ENCODE measurements at places on chromosomes 5 and 9.

- no peak for DNase-seq
Measured at GRCh38 chr9:21481470-21482056, 550 bp downstream of the IFNE start.

GRCh38 chr5:128632264-128632663, 94.2 kb upstream of the FBN2 start:
- no peak for DNase-seq

DNA sequence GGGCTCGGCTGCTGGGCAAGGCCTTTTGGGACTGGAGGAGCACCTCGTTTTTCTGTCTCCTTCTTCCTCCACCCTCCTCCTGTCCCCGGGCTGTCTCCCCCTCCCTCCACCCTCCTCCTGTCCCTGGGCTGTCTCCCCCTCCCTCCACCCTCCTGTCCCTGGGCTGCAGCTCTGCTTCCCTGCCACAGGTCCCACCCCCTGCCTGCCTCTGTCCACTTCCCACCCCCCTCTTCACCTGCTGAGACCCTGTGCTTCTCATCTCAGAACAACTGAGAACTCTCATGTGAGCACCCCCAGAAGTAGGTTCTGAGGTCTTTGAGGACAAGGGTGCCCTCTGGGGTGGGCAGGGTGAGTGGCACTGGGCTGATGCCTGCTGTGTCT, 5.8 kb upstream of the TOR4A start:
- DNase-seq = no peak

DNA sequence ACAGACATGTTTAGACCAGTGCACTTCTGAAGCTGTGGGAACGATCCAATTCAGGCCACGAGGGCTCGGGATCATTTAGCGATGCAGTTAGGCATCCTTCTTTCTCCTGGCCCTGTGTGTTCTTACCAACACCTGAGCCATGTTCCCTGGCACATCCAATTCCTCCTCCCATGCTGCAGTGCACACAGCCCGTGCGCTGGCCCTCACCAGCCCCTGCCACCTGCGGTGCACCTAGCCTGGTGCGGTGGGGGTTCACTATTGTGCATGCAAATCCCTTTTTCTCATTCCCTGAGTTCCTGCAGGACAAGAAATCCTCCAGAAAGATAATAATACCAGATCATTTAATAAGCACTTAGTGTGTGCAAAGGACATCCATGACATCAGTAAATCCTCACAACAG, 53.5 kb downstream of the NEURL1B start:
- DNase-seq = no peak

DNA sequence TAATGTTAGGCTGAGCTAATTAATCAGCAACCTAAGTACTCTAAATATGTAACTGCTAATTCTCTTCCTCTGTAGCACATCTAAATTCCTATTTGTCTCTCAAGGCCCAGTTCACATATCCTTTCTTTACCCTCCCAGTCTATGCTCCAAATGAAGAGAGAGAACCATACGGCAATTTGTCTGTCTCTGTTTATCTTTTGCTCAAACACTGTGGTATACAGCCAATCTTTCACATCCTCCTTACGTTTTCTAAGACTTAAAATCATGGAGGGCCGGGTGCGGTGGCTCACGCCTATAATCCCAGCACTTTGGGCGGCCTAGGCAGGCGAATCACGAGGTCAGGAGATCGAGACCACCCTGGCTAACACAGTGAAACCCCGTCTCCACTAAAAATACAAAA, 15.8 kb downstream of the VLDLR start:
- DNase-seq = no peak

DNA sequence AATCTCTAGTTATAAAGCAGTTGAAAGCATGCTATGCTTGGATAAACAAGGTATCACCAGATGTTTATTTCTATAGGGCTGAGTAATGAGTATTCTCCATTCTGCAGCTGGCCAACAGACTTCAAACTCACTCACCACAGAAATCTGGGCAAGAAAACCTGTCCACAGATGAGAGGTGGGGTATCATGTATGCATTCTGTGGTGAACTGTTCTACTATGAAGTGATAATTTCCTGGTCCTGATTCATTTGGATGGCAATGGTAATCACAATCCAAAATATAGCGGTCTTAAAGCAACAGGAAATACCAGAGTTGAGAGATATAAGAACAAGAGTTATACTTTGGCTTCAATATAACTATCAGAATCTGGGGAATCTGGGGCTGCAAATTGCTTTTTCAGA, 65.9 kb upstream of the EFNA5 start:
- DNase-seq = no peak

GRCh38 chr9:131432050-131432449, 38.2 kb downstream of the PRRC2B start:
- DNase-seq = no peak

- DNase-seq = peak; percentile 38
Measured at GRCh38 chr9:131657037-131657377, 82.9 kb downstream of the RAPGEF1 start.

- no peak for DNase-seq
Measured at GRCh38 chr5:55232271-55232984, 980 bp downstream of the CCNO start.

DNA sequence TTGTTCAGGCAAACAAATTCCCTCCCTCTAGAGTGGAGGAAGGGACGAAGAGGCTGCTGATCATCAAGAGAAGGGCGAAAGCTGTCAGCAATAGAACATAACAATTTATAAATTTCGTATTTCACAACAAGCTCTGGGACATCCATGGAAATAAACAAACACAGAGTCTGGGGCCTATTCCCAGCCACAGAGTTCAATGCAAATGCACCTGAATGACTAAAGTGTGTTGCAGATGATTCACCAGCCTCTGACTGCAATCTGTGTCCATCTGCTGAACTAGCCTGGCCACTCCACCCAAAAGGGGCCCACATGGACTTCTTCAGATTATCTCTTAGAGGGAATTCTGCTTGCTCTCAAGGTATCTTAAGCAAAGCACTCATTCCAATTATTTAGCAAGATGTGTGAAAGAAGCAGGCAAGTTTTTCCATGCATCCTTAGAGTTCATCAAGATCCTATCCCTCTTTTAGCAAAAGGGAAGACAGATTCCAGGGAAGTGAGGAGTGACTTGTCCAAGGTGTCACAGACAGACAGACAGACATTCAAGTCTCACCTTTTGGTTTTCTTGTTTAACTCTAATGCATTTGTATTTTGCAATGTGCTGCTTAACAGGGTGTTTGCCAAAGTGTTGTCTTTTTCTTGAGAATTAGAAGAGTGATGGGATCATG, 307.8 kb upstream of the PAPPA start:
- no peak for DNase-seq

GRCh38 chr5:11684607-11685006, 219.6 kb downstream of the CTNND2 start:
- no peak for DNase-seq

DNA sequence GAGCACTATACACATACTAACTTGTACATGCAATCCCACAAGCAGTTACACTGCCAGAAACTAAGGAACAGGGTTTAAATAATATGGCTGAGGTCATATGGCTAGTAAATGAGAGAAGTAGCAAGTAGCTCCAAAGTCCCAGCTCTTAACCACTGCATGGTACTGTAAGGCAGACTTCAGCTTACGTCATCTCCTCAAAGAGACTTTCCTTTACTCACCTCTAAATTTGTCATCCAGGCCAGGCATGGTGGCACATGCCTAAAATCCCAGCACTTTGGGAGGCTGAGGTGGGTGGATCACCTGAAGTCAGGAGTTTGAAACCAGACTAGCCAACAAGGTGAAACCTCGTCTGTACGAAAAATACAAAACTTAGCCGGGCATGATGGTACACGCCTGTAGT, 20.4 kb upstream of the SELENOP start:
- no peak for DNase-seq

DNA sequence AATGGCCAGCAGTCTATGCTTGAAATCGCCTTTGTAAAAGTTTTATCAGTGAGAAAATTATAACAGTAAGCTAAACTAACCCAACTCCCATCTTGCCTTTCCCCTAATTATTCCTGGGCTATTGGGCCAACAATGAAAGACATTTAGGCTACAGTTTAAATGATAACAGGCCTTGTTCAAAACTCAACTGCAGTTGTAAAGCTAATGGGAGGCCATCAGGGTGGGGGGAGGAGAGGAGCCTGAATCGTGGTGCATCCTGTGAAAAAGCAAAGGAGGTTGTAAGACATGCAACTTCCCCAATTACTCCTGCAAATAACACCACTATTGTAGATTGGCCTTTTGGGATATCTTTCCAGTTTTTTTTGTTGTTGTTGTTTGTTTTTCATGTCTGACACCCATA, 53.8 kb downstream of the ACTL7B start:
- no peak for DNase-seq

- no peak for DNase-seq
Measured at GRCh38 chr5:132808448-132808847, 4.7 kb upstream of the SOWAHA start.

GRCh38 chr5:68872088-68872839, 221.6 kb upstream of the SLC30A5 start:
- DNase-seq = no peak

- DNase-seq = no peak
Measured at GRCh38 chr5:55638455-55638854, 73.7 kb downstream of the SLC38A9 start.

- DNase-seq = no peak
Measured at GRCh38 chr5:140857177-140857986, 1.7 kb downstream of the PCDHA10 start.

GRCh38 chr5:57311921-57312735, 138.3 kb downstream of the GPBP1 start:
- DNase-seq = no peak

DNA sequence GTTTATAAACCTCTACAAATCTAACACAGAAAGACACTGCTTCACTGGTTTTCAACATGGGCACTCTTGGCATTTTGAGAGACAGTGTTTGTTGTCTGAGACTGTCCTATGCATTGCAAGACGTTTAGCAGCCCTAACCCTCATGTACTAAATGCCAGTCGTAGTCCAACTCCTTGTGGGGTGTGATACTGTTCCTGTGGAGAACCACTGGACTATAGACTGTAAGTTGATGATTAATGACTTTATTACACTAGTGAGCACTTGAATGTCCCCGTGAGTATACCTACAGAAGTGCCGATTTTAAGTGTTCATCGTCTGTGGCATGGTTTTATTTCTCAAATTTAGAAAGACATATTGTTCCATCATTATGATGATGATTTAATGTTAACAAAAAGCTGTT, 46.2 kb downstream of the RECK start:
- DNase-seq = no peak

- DNase-seq = no peak
Measured at GRCh38 chr9:121350993-121351561, 19.0 kb downstream of the STOM start.

DNA sequence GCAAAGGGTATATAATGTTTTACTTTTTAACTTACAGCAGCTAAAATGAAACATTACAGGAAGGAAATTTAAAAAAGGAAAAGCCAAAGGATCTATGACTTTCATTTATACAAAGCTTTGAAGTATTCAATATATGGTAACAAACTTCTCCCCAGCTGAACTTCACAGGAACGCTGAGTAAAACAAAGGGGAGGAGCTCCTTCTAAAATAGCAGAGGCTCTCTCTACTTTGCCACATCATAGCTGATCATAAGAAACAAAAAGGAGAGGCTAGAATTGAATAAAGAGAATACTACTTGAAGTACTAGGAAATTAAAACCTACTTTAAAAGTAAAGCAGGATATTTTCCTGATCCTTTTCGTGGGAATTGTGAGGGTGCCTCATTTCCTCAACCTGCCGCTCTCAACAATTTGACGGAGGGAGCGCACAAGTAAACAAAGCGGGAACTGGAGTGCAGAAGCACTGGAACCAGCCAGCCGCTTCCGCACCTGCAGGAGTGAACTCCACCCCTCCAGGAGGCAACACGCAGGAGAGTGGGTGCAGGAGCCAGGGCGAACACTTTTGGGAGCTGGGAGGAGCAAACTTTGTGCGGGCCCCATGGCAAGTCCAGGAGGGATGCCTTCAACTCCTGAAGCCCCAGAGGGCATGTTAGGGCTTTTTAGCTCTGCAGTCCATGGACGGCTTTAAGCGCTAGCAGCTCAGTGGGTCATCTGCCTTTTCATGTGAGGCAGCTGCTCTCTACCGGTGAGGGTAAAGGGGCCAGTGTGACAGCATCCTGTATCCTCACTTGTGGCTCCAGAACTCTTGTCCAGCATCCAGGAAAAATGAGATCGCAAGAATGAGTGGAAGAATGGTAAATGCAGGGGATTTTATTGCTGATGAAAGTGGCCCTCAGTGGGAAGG, 757.4 kb downstream of the PTPRD start:
- DNase-seq = no peak

- DNase-seq = no peak
Measured at GRCh38 chr9:110954822-110955291, 83.4 kb downstream of the LPAR1 start.

- DNase-seq = no peak
Measured at GRCh38 chr9:30575691-30576090, 1808.8 kb upstream of the ACO1 start.

DNA sequence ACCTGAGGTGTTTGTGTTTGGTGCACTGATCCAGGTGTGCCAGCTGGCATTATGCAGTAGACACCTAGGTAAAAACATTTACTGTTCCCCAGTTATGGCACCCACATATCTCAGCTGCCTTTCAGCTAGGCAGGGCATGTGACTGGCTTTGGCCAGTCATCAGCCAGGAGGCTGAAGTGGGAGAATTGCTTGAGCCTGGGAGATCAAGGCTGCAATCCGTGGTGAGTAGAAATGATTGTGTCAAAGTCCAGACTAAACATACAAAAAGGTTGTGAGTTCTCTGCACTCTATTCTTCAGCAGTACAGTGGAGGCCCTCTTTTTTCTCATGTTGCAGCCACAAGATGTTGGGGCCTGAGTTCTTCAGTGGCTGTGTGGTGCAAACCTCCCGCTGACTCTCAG, 3.2 kb upstream of the FBLL1 start:
- no peak for DNase-seq

GRCh38 chr9:1077616-1078015, 27.5 kb downstream of the DMRT2 start:
- DNase-seq = no peak

Data from activated CD8-positive, alpha-beta T cell treated with anti-CD3 and anti-CD28 coated beads for 36 hours (primary cell).